Activated T-cell treated with anti-CD3 and anti-CD28 coated beads, Interleukin-2, amount 50 U/mL, for 4 hours (primary cell): ENCODE measurements at places on chromosomes 6 and 20. TPM values are rescaled to one million over a fixed set of nuclear protein-coding genes. Genes with fewer than 3 reads are reported as not detected.

DXO gene
- total RNA-seq, result 9.0 TPM

TPBG gene
- 0.13 TPM for total RNA-seq

- DNase-seq, result no peak
These were observed 52.2 kb downstream of the GOPC start for GRCh38 chr6:117550078-117550600.

DNA sequence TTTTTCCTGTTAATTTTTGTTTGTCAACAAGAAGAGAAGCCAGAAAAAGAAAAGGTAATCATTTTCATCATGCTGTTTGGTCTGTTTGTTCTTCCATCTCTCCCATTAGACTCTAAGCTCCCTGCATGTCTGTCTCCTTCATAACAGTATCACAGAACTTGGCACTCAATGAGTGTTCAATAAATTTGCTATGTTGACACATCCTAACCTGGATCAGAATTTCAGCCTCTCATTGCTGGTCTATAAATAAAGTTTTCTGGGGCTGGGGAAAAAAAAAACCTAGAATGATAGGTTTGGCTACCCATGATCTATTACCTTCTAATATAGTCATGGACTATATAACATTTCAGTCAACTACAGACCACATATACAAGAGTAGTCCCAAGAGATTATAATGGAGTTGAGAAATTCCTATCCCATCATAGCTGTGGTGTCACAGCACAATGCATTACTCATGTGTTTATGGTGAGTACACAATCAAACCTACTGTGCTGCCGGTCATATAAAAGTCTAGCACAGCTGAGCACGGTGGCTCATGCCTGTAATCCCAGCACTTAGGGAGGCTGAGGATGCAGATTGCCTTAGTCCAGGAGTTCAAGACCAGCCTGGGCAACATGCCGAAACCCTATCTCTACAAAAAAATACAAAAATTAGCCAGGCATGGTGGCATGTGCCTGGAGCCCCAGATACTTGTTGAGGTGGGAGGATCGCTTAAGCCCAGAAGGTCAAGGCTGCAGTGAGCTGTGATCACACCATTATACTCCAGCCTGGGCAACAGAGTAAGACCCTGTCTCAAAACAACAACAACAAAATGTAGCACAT, 5.9 kb downstream of the NUDT3 start:
- no peak for DNase-seq

DNA sequence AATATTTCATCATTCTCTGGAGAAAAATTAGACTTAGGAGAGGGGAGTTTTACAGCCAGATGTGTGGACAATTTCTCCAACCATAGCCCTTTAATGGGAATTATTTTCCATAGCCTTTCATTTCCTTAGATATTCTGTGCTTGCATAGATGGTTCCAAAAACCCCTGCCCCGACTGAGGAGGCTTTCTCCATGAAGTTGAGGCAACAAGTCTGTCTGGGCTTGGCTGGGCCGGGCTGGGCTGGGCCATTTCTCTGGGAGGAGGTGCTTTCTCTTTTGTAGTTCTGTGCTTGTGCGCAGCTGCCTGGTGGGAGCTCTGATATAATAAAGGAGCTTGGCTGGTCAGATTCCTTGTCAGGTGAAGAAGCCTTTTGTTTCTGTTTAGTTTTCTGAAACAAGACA, 71.4 kb downstream of the SOBP start:
- DNase-seq, result no peak

- no peak for DNase-seq
These were observed 110.9 kb downstream of the JAG1 start for GRCh38 chr20:10562899-10563298.

RFX6 gene
- not detected for total RNA-seq

SOX12 gene
- 8.5 TPM for total RNA-seq

GRCh38 chr6:169409742-169410312, 156.2 kb upstream of the THBS2 start:
- DNase-seq, result no peak

MYB gene
- 9.5 TPM for total RNA-seq

POU5F1 gene
- 1.0 TPM for total RNA-seq

- DNase-seq, result no peak
These were observed 92.0 kb downstream of the LY86 start for GRCh38 chr6:6680526-6680925.

CYP21A2 gene
- total RNA-seq, result 0.74 TPM

- DNase-seq, result no peak
These were observed 963 bp upstream of the RMND1 start for GRCh38 chr6:151452750-151453427.

DNA sequence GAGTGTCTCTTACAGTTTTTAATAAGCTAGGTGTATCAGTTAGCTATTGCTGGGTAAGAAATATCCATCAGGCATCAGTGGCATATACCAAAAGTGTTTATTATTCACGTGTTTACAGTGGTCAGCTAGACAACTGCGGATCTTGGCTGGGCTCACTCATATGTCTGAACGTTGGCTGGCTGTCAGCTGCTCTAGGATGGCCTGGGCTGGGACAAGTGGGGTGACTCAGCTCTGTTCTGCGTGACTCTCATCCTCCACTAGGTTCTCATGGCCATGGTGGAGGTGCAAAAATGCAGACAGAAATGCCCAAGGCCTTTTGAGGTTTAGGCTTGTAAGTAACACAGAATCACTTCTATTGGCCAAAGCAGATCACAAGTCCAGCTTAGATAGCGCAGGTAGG, 22.0 kb downstream of the ZNF341 start:
- no peak for DNase-seq

DNA sequence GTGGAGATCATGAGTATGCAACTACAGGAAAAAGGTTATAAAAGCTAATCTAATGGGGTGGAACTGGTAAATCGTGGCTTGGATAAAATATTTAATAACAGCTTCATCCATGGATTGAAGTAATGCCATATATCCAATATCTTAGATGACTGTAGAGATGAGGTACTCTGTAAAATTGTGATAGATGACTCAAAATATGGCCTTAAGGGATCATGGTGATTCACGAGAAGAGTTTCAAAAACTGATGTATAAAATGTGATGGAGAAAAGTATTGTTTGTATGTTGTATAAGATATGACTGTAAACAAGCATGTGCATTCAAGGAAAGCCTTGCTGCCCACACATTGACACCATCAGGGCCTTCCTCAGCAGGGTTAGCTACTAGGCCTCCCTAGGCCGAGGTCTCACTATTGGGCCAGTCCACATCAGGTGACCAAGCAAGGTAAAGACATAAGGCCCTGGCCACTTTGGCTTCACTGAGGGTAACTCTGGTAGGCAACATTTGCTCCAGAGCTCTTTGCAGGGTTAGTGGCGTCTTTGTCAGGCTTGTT, 17.7 kb upstream of the CCN6 start:
- DNase-seq, result no peak

MAVS gene
- total RNA-seq, result 26.2 TPM

DNA sequence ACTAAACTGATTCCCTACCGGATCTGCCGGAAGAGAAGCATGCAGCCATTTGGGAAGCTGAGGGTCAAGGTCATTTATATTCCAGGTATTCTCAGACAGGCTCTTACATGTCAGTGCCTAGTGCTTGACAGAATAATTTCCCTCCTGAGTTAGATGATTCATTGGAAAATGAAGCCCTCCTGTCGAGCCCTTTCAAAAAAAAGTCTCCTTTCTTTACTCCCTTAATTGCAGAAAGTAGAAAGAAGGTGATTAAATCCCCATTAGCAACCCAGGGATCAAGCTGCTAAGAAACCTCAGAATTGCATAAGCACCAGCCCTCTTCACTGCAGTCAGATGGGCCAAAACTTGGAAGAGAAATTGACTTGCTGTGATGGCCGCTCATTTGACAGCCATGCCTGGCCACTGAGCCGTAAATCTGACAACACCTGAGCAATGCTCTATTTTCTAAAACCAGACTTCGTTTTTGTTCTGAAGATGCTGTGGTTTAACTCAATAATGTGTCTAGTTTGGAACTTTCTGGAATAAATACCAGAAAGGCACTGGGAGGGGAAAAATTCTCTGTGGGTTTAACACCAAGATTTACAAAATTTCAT, 61.0 kb upstream of the ARMH2 start:
- no peak for DNase-seq

SIM1 gene
- not detected for total RNA-seq

DNA sequence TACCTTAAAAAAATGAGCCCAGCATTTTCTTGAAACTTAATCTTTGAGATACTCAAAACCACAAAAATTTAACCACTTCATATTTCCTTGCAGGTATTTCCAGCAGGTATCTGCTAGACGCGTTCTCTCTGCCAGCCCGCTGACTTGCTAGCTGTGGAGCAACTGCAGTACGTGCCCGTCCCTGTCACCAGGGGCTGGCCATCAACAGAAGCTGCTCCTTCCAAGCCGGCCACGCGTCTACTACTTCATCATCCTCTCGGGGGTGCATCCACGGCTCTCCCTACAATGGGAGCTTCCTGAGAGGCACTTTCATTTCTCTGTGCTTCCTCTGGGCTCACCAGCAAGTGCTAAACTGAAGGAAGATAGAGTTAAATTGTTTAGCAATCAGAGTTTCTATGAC, 132.4 kb downstream of the DTNBP1 start:
- no peak for DNase-seq

GRCh38 chr6:24655215-24655614, 9.2 kb upstream of the KIAA0319 start:
- no peak for DNase-seq

GRCh38 chr20:19079536-19080299, 132.7 kb upstream of the SLC24A3 start:
- DNase-seq, result no peak

DNA sequence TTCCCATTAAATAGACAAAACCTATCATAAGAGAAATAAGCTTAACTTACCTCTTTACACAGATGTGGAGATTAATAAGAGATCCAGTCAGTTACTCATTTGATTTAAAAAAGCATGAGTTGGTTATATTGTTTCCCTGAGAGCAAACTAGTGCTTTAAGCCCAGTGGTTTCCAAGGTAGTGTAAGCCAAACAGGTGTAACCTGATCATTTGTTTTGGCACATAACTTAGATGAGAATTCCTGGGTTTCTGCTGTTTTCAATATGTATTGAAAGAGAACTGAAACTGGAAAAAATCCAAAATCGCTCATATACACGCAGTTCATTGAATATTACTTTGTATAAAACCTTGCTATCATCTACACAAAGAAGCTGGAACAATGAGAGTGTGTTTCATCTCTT, 30.5 kb upstream of the SMIM8 start:
- DNase-seq, result no peak
